ENCODE measurements at places on chromosomes 2 and 18. TPM values are rescaled to one million over a fixed set of nuclear protein-coding genes. Genes with fewer than 3 reads are reported as not detected.

Gene EML6
- polyA plus RNA-seq, result 42.5 TPM

DNA sequence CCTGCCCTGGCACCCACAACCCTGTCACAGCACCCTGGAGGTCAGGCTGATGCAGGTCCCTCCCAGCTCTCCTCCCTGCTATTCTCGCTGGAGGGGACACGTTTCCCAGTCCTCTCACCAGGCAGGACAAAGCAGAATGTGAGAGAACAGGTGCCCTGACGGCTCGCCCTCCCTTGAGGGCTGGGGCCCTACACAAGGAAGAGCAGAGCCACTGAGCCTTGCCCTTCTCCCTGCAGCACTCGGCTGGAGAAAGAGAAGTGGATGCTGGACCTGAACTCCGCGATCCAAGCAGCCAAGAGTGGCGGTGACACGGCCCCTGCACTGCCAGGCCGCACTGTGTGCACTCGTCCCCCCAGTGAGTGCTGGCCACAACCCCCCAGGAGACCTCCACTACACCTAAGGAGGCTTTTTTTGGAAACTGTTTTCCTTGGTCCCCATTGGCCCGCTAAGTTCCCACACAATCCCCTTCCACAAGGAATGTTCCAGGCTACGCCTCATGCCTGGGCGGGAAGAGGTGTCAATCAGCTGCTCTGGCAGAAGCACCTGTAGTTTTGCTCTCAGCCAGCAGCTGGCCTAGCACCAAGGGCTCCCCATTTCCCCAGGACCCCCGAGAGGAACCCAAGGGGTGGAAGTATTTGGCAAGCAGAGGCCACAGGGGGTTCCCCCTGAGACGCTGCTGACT lies 17.4 kb downstream of the STK25 start:
- no peak for DNase-seq

Gene EVX2
- not detected for polyA plus RNA-seq

- no peak for DNase-seq
Observed at GRCh38 chr2:205751569-205752031, 69.3 kb downstream of the NRP2 start.

GRCh38 chr2:10064932-10065772 lies 15.1 kb downstream of the CYS1 start:
- DNase-seq, result no peak

GRCh38 chr2:220167956-220168355 lies 540.5 kb downstream of the SLC4A3 start:
- DNase-seq, result no peak

Gene TUBA4B
- not detected for polyA plus RNA-seq

Gene DAW1
- polyA plus RNA-seq, result not detected
